Esophagus squamous epithelium (tissue), 5 donors: ENCODE measurements at places on chromosomes 6 and 20. TPM values are rescaled to one million over a fixed set of nuclear protein-coding genes. Genes with fewer than 3 reads are reported as not detected.

DNA sequence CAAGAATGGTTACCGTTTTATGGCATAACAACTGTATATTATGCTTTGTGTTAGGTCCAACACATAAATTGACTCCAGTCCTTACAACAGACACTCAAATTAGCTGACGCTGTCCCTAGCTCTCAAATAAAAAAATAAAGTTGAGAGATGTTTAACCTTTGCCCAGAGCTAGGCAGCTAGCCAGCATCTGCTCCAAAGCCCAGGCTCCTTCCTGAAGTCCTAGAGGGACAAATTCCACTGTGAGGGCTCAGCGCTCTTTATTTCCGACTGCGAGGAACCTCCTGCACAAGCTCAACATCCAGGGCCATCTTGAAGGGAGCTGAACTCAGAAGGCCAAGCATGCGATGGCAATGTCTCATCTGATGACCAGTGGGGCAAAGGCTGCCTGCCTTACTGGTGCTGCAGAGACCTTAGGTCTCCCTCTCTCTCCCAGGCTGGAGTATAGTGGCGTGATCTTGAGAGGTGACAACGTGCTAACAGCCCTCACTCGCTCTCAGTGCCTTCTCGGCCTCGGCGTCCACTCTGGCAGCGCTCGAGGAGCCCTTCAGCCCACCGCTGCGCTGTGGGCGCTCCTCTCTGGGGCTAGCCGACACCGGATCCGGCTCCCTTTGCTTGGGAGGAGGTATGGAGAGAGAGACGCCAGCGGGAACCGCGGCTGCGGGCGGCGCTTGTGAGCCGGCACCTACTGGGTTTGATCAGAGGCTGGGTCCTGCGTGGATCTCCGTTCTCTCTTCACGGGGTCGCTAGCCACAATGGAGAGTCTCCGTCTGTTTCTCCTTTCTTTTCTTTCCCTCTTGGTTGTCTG lies 24.7 kb upstream of the GFOD1 start:
- no peak for DNase-seq

GRCh38 chr6:109059571-109060021 lies 35.0 kb downstream of the SESN1 start:
- no peak for DNase-seq

GRCh38 chr6:91240878-91241603 lies 654.2 kb upstream of the MAP3K7 start:
- DNase-seq, result no peak

DNA sequence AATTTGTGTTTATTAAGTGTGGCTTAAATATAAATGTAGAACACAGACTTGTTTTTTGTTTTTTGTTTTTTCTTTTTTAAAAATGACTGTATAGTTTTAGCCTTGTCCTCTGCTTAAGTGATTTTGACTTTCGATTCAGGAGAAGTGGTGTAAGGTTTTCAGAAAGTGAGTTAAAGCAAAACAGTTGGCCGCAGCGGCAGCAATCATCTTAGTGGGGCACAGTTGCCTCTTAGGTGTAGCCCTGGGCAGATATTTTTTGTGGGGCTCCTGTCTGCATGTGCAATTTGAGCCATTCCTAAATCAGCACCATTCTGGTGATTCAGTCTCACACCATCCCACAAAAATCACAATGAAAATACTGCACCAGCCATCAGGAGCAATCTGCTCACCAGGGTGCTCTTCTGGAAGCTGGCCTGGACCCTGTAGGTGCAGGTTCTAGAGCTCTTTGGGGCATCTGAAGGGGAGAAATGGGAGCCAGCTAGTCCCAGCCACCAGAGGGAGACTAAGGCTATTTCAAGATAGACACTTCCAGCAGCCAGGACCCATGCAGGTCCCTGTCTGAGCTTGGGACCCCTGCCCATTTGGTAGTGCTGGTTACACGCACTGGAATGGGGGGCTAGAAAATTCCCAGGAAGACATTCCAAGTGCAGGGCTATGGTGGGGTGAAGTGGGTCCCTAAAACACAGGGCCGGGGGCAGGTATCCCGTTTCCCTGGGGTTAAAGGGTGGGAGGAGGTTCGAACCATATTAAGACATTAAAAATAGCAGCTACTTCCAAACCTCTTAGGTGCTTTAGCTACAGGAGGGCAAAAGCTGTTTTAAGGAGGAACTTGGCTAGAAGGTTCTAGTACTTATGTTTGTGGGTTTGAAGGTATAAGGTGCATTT lies 156.6 kb downstream of the NFATC2 start:
- no peak for DNase-seq

DNA sequence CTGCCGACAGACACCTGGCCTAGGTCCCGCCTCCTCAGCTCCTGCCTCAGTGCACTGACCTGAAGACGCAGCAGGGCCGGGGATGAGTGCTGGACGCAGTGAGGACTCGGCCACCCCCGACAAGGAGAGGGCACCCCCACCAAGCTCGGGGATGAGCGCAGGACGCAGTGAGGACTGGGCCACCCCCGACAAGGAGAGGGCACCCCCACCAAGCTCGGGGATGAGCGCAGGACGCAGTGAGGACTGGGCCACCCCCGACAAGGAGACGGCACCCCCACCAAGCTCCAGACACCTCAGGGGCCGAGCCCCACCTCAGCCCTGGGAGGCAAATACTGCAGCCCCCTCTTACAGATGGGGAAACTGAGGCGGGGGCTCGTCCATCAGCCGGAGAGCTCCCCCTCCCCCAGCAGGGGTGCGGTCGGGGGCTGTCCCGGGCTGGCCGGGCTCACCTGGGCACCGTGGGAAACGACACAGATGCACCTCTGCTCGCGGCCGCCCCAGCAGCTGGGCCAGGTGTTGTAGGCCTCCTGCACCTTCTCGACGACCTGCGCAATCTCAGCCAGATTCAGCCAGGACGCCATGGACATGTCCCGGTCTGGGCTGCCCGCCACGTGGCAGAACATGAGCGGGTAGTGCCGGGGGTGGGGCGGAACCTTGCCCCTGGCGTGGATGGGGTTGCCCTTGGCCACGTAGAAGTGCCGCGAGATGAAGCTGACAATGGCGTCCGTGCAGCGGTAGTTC lies 7.5 kb downstream of the HELZ2 start:
- no peak for DNase-seq

DNA sequence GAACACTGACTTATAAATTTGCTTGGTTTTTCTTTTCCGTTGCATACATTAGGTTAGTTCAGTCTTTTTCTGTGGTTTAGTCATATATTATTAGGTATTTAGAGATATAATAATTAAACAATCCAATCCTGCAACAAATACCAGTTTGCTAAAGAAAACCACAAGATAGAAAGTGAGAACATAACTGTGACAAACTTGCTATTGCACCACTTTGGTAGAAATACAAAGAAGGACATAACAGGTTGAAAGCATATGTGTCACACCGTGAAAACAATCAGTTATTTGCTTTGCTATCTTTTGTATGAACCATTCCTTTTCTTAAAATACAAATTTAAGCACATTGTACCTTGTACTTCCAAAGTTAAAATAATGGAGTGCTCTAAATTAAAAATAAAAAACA lies 42.0 kb upstream of the KCNQ5 start:
- DNase-seq, result no peak

GRCh38 chr20:37193821-37194220 lies 14.5 kb upstream of the MROH8 start:
- DNase-seq, result no peak

GRCh38 chr6:149053848-149054558 lies 263.5 kb upstream of the TAB2 start:
- DNase-seq, result no peak

GRCh38 chr6:54390362-54390761 lies 82.1 kb downstream of the TINAG start:
- no peak for DNase-seq

DNA sequence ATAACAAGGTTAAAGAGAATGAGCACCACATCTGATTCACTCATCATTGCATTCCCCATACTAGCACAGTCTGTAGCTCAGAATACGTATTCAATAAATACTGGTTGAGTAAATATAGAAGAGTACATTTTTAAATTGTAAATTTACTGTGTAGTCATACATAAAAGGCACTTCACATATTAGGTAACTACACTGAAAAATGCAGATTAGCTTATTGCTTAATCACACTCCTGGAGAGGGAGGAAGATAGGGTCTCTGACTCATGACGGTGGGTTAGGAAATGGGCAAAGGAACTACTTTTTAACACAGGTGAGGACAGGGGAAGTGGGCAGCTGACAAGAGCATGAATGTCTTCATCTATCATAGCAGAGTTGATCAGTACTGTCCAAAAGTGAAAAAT lies 133.2 kb downstream of the TBC1D32 start:
- no peak for DNase-seq

DNA sequence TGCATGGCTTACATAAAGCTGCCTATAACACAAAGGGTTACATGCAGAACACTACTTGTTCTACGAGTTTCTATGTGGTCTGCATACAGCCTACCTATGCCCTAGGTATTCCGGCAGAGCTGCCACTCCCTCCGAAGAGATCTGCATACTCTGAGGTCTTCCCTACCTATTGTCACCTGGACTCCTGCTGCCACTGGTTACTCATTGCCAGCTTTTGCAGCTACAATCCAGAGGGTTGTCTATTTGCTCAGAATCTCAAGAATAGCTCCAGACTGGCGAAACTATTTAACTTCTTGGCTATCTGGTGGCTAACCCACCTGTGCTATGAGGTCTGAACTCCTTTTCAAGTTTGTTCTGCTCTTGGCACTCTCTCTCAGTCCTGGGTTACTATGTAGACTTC lies 323.3 kb downstream of the BMP2 start:
- no peak for DNase-seq

DNA sequence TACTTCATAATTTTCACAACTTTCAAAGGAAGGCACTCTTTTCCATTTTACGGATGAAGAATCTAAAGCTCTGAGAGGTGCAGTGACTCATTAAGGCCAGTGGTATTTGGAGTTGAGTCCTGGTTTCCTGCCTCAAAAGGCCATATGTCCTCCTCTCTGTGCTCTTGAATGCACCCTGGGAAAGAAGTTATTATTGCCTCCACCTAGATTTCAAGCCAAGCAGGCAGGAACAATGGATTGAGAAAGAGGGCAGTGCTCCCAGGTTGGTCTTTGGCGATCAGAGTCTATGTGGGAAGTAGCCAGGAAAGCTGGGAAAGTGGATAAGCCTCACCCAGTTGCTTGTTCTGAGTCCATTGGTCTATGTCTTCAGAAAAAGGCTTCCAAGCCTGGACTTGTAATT lies 165.0 kb downstream of the MAFB start:
- no peak for DNase-seq

GRCh38 chr20:428658-429200 lies 20.6 kb downstream of the RBCK1 start:
- DNase-seq, result no peak

DNA sequence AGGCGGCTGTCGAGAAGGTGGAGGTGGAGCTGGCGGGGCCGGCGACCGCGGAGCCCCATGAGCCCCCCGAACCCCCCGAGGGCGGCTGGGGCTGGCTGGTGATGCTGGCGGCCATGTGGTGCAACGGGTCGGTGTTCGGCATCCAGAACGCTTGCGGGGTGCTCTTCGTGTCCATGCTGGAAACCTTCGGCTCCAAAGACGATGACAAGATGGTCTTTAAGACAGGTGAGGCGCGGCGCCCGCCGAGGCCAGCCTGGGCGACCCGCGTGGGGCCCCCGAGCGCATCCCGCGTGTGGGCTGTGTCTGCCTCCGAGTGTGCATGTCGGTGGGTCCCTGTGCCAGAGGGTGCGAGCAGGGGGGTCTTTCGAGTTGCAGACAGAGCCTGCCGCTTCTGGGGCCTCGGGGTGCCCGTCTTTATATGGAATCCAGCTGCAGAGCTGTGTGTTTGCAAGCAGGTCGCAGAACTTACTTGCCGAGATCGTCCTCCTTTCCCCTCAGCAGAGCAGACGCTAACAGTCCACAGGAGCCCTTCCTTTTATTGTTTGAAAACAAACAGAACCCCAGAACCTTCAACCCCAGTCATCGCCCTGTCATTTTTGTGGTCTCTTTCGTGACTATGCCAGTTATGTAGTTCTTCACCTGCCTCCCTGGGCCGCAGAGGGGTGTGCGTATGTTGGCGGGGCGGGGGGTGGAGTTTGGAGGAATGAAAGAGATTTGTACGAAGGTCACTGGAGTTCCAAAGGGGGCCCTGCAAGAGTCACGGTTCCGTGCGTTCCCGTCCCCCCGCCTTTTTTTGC lies 766 bp downstream of the SLC16A10 start:
- DNase-seq, result no peak

DNA sequence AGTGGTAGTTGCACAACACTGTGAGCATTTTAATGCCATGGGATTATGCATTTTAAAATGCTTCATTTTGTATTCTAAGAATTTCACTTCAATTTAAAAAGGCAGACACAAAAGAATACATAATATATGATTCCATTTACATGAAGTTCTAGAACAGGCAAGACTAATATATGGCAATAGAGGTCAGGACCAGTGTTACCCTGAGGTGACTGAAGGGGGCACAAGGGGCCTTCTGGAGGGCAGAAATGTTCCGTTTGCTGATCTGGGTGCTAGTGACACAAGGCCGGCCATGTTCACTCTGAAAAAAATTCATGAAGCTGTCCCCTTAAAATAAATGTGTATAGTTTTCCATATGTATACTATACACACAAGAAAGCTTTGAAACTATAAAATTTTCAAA lies 28.5 kb downstream of the TASP1 start:
- no peak for DNase-seq

- DNase-seq, result no peak
These were observed 92.1 kb upstream of the GCM1 start for GRCh38 chr6:53240761-53241160.

GRCh38 chr6:109292983-109293586 lies 89.2 kb downstream of the CD164 start:
- DNase-seq, result no peak

DNA sequence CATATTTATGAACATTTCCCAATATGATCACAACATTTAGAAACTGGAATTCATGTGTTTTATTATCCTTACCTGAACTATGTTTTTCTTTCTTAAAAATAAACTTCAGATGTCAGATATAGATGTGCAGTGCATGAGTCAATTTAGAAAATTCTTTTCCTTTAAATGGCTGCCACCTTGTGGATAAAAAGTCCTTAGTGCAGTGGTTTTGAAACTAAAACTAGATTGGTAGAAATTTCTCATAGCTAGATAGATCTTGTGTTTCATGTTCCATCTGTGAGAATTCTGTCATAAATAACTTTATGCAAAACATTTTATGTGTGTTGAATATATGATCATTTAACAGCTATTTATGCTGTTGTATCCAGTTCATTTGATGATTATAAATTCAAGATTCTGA lies 134.9 kb downstream of the KLHL32 start:
- no peak for DNase-seq

DNA sequence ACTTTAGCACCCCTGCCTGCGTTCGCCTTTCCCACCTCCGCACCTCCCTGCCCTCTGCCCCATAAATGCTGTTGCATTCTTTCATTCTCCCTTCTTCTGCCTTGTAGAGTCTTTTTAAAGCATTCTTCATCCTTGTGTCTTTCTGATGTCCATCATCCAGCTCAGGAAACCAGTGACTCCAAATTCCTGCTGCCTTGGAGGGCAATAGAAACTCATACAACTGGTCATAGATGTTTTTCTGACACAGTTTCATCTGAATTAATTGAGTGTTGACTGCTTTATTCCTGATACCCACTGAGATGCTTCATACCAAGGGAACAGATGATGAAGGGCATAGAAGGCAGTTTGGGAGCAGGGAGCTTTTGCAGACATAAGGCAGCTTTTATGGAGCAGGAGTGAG lies 19.6 kb downstream of the PLEKHG1 start:
- DNase-seq, result no peak

Gene BCAS1
- total RNA-seq, result 0.97 TPM

Gene MLIP
- total RNA-seq, result 3.1 TPM

Gene THBS2
- 26.1 TPM for total RNA-seq

Gene AGER
- total RNA-seq, result 1.2 TPM

Gene MYMX
- total RNA-seq, result not detected
